NCI-H526 (cell line): ENCODE measurements at places on chromosomes 1 and 21.

DNA sequence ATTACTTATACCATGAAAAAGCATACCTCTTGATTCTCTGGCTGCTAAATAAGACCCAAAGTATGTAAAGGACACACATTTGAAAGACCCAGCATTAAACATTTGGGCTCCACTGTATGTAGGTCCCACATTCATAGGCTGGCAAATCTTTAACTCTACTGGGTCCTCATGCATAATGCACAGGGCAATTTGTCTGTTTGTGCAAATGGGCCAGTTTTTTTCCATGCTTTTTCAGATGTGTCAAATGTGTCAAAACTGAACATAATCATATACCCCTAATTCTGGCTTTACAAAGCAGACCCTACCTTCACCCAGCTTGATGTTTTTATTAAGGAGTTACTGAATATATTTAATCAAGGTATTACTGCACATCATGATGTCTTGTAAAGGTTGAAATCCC, 63.7 kb downstream of the RERE start:
- no peak for DNase-seq

GRCh38 chr1:108962681-108963051, 618 bp downstream of the CLCC1 start:
- DNase-seq, result no peak

- no peak for DNase-seq
Measured at GRCh38 chr1:225598847-225599246, 54.1 kb downstream of the ENAH start.

DNA sequence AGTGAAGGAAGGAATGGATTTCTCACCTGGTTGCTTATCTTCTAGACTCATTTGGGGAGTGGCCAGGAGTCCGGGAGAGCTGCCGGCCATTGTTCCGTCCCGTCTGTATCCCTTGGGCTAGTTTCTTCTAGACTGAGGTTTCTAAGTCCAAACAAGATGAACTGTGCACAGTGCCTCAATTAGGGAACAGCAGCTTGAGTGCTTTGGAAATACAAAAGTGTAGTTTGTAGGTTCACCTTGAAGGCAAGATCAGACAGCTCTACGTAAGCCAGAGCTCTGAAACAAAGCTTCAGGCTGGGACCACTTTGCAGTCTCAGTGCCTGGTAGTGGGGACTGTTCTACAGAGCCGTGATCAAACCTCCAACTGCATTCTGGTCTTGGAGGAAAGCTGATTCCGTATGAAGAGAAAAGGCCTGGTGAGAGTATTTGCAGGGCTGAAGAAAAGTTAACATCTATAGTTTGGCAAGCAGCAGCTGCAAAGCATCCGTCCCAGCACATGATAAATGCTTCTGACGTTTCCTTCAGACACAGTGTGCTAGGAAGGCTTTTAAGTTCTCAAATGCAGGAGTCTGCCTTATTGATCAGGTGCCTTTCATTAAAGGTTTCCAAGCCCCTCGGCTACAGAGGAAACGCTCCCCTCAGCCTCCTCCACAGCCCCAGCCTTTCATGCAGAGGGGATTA, 432.8 kb downstream of the KIF26B start:
- no peak for DNase-seq

- DNase-seq, result no peak
Measured at GRCh38 chr1:8003438-8004112, 22.5 kb downstream of the ERRFI1 start.

DNA sequence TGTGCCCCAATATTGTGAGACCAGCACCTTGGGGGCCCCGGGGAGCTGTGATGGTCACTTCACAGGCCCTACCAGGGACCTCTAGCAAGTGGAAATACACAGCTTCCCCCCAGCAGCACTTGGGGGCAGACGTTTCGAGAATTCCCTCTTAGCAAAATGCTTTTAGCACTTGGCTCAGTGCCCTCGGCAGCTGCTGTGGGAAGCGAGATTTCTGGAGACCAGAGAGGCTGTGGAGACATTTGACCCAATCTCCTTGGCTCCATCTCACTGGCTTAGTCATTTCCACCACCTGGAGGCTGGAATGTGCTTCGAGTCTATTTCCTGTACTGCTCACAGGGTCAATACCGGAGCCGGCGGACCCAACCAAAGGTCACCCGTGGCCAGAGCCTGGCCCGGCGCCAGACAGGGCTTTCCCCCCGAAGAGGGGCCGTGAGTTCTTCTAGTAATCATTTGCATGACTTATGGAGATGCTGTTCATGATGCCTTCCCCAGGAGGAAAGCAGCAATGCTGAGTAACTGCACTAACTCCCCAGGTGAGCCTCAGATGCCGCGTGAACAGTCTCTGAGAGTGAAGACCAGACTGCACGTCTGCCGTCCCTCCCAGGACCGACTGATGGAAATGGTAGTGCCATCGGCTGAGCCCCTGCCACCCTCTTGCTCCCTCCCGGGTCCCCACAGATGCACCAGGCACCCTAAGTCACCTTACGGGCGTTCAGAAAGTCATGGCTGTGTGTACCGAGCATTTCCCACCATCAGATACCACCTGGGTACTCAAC, 4.4 kb upstream of the C2CD2 start:
- no peak for DNase-seq

DNA sequence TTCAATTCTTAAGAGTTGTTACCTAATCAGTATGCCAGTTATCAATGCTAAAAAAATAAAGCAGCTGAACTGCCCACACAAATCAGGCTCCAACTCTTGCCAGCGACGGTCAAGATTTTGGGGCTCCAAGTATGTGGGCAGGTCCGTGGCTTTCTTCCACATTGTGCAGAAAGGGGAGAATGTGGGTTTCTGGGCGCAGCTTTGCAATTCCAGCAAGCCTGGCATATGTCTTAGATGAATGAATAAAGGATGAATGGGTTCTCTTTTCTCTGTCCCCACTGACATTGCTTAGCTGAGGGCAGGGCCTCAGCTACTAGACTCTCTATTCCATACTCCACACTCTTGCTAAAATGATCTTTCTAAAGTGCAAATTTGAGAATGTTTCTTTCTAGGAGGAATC, 42.4 kb downstream of the NENF start:
- DNase-seq, result no peak

DNA sequence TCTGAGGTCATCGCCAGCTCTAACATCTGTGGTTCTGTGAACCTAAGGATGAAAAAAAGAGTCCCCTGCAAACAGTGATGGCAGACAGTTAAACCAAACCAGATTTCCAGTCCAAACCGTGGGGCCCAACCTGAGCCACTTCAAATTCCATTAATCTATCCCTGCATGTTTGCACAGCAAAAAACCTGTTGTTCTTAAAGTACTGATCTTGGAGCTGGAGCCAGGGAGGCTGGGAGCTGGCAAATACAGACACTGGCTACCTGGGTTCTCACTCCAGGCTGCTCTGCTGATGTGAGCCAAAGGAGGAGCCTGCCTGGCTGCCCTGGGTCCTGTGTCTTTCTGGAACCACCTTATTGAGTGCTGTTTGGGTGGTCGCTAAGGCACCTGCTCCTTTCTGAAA, 16.4 kb downstream of the LDLRAD1 start:
- DNase-seq, result no peak

DNA sequence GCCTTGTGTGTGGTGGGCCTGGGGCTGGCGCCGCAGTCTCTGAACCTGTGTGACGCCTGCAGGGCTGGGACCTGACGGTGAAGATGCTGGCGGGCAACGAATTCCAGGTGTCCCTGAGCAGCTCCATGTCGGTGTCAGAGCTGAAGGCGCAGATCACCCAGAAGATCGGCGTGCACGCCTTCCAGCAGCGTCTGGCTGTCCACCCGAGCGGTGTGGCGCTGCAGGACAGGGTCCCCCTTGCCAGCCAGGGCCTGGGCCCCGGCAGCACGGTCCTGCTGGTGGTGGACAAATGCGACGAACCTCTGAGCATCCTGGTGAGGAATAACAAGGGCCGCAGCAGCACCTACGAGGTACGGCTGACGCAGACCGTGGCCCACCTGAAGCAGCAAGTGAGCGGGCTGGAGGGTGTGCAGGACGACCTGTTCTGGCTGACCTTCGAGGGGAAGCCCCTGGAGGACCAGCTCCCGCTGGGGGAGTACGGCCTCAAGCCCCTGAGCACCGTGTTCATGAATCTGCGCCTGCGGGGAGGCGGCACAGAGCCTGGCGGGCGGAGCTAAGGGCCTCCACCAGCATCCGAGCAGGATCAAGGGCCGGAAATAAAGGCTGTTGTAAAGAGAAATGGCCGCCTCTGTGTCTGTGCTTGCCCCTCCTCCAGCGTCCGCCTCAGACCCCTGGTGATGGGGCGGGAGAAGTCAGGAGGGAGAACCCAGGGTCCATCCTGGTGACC, 788 bp downstream of the ISG15 start:
- peak; percentile 60 for DNase-seq

- no peak for DNase-seq
Measured at GRCh38 chr1:239418681-239419080, 32.3 kb downstream of the CHRM3 start.
